ENCODE measurements at places on chromosomes 6 and 20. TPM values are rescaled to one million over a fixed set of nuclear protein-coding genes. Genes with fewer than 3 reads are reported as not detected.

DLL1 gene
- total RNA-seq, result 1.6 TPM

ZSCAN16 gene
- total RNA-seq, result 5.1 TPM

PROKR2 gene
- not detected for total RNA-seq

NKX2-4 gene
- total RNA-seq, result not detected

COL12A1 gene
- total RNA-seq, result 2,335 TPM

SEC63 gene
- 143 TPM for total RNA-seq

ADAM33 gene
- 34.7 TPM for total RNA-seq

RRAGD gene
- total RNA-seq, result 4.5 TPM

HEY2 gene
- 22.7 TPM for total RNA-seq

CD83 gene
- 1.6 TPM for total RNA-seq

BPIFB1 gene
- not detected for total RNA-seq

COL11A2 gene
- 2.7 TPM for total RNA-seq

PRL gene
- total RNA-seq, result not detected

TP53TG5 gene
- total RNA-seq, result not detected

NRSN1 gene
- not detected for total RNA-seq

C20orf144 gene
- total RNA-seq, result 0.37 TPM

ATP5F1E gene
- 68.2 TPM for total RNA-seq

RAB44 gene
- not detected for total RNA-seq

CLPSL1 gene
- total RNA-seq, result not detected

ZSCAN23 gene
- 6.0 TPM for total RNA-seq

ADNP gene
- total RNA-seq, result 67.4 TPM

ZC3H12D gene
- 0.21 TPM for total RNA-seq

SGK2 gene
- 2.5 TPM for total RNA-seq

MLN gene
- not detected for total RNA-seq

MAN1A1 gene
- total RNA-seq, result 7.0 TPM

FAM50B gene
- total RNA-seq, result 0.37 TPM

ZBTB46 gene
- total RNA-seq, result 20.9 TPM

MAS1 gene
- not detected for total RNA-seq

GPX6 gene
- total RNA-seq, result not detected

TRIM10 gene
- total RNA-seq, result not detected

SLC17A4 gene
- not detected for total RNA-seq

RCAN2 gene
- total RNA-seq, result 27.9 TPM

SLC13A3 gene
- 2.1 TPM for total RNA-seq

CYP24A1 gene
- total RNA-seq, result not detected

TMEM239 gene
- not detected for total RNA-seq

LIN28B gene
- total RNA-seq, result not detected

COL19A1 gene
- not detected for total RNA-seq

CSNK2A1 gene
- 129 TPM for total RNA-seq

TPX2 gene
- total RNA-seq, result 22.6 TPM

CCN2 gene
- 878 TPM for total RNA-seq

BFSP1 gene
- total RNA-seq, result 13.8 TPM

CTCFL gene
- not detected for total RNA-seq

OPRM1 gene
- total RNA-seq, result not detected

DNAH8 gene
- total RNA-seq, result 0.21 TPM

HACE1 gene
- total RNA-seq, result 33.9 TPM

CST3 gene
- total RNA-seq, result 710 TPM

ZNF451 gene
- 53.1 TPM for total RNA-seq

R3HDML gene
- not detected for total RNA-seq

TCEA2 gene
- total RNA-seq, result 67.3 TPM

BHLHE23 gene
- total RNA-seq, result not detected
